Body of pancreas (tissue), 4 donors: ENCODE measurements at places on chromosomes 1 and 21.

- no peak for DNase-seq
Measured at GRCh38 chr21:25742900-25743299, 8.1 kb downstream of the GABPA start.

GRCh38 chr1:190475421-190476141, 2.1 kb downstream of the BRINP3 start:
- peak; percentile 34 for DNase-seq

DNA sequence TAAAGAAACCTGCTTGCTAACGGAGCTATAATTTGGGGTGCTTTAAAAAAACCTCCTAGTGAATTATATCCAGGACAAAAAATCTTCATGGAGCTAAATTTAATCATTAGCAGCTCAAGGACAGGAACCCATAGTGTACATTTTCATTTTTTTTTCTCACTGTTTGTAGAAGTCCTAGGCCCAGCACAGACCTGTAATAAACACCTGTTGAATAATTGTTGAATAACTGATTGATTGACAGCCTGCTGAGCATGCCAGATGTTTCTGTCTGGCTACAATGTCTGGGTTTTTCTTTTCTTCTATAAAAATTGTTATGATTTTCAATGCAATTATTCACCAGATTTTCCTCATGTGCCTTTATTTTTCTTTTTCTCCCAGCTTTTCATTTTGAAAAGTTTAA, 10.9 kb upstream of the GALNT2 start:
- no peak for DNase-seq

DNA sequence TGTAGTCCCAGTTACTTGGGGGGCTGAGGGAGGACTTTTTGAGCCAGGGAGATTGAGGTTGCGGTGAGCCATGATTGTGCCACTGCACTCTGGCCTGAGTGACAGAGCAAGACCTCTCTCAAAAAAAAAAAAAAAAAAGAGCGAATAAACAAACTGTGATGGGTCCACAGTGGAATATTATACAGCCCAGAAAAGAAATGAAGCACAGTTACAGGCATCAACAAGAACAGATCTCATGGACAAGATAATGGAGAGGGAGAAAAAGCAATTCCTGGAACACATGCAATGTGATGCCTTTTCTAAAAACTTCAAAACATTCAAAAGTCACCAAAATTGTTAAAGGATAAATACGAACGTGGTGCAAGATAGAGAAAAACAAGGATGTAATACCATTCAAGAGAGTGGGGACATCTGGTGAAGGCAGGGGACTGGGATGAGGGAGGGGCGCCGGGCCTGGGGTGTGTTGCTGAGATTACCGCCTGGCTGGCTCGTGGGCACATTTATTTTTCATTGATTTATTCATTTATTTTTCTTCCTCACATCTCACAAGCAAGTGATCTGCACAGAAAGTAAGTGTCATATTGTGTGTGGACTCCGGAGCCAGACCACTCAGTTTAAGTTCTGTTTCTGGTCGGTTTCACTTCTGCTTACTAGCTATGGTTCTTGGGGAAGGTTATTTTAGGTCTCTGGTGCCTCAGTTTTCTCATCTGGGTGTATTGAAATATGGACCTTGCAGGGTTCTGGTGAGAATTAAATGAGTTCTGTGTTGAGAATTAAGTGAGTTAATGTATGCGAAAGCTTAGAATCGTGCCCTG, 30.1 kb downstream of the ABCG1 start:
- DNase-seq, result no peak

- DNase-seq, result no peak
Measured at GRCh38 chr1:238647877-238648276, 738.5 kb upstream of the CHRM3 start.

DNA sequence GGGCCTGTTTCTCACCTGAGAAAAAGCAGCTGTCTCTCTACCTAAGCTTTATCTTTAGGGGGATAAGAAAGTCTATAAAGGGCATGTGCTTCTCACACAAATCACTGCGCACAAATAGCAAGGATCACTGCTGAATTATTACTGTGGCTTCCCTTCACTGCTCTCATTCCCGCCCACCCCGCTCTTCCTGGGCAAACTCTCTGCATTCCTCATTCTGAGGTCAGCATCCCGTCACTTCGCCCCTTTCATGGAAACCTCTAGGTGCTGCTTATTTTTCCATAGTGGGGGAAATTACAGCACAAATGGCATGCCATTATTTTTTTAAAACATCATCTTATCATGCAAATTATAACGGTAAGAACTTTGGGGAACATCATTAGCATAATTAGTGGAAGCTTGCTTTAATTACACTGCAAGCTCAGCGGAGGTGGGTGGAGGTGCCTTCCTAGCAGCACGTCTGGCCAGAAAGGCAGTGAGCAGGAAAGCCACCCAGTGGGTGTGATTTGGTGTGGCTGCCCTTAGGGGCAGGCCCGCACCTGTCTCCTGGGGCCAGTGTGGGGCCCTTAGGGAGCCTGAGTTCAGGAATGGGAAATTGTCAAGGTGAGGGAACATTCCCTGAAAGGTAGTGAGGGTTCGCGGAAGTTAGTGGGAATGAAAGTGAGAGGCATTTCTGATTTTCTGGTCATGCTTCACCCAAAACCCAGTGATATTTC, 105.9 kb downstream of the LAMC2 start:
- no peak for DNase-seq

- DNase-seq, result no peak
Measured at GRCh38 chr1:106621853-106622252, 434.6 kb upstream of the PRMT6 start.

GRCh38 chr1:41363591-41364320, 2.5 kb downstream of the FOXO6 start:
- DNase-seq, result no peak
